ENCODE measurements at places on chromosomes 2 and 18.

GRCh38 chr2:24912523-24912922 is 7.5 kb downstream of the ADCY3 start:
- DNase-seq: no peak

DNA sequence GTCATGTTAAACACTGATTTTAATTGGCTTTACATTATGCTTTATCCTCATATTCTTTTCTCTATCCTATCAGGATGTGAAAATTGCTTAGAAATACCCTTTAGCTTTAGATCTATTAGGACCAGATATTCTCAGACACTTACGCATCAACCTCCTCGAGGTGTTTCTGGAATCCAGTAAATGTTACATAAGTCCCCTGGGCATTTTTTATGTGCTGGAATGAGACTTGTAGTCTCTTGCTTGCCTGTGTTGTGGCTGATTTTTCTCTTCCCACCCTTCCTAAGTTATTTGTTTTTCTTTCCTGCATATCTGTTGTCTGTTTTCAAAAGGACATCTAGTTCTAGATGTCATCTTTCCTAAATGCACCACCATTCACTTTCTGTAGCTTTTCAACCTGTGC is 197.1 kb downstream of the CCDC85A start:
- no peak for DNase-seq

DNA sequence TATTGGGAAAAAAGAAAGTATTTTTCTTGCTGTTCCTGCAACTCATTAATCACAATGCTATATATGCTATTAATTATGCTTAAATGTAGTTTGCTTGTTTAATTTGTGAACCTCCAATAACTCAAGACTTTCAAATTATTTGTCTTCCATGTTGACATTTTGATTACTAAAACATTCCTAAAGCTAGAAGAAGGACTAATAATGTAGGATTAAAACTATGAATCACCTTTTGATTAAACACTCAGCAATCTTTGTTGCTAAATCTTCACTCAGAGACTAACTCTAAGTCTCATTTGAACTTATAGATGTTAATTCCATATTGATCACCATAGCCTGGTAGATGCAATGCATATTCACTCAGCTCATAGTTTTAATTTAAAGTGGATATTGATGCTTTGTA is 524.6 kb upstream of the ZEB2 start:
- no peak for DNase-seq

DNA sequence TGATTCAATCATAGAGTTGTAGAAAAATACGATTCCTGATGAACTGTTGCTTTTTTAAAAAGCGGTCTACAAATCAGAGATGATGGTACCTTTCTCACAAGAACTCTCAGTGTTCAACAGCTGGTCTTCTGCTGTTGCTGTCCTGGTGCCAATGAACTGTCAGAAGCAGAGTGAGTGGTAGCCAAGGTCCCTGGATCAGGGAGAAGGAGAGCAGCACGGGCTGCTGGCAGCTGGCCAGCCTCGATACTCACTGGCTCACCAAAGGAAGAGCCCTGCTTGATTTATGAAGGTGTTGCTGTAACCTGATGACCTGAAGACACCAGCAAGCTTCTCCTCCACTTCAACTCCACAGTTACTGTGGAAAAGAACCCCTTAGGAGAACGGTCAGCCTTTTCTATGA is 300.8 kb upstream of the SOX11 start:
- DNase-seq: no peak

- no peak for DNase-seq
These were observed 120.7 kb upstream of the LMAN1 start for GRCh38 chr18:59479776-59480175.

DNA sequence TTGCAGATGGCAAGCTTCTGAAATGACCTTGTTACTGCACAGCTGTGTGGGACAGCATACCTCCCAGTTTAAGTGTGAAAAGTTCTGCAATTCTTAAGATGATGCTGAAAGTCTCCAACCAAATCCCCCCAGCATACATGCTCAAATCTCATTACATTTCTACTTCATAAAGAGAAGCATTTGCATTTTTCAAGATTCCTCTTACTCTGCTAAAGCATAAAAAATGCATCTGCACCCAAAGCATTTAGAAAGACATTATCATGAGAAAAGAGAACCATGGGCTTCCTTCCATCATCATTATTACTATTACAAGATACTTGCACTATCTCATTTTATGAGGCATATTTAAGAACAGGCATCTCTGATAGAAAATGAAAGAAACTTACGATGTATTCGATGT is 236.9 kb upstream of the REV1 start:
- no peak for DNase-seq

DNA sequence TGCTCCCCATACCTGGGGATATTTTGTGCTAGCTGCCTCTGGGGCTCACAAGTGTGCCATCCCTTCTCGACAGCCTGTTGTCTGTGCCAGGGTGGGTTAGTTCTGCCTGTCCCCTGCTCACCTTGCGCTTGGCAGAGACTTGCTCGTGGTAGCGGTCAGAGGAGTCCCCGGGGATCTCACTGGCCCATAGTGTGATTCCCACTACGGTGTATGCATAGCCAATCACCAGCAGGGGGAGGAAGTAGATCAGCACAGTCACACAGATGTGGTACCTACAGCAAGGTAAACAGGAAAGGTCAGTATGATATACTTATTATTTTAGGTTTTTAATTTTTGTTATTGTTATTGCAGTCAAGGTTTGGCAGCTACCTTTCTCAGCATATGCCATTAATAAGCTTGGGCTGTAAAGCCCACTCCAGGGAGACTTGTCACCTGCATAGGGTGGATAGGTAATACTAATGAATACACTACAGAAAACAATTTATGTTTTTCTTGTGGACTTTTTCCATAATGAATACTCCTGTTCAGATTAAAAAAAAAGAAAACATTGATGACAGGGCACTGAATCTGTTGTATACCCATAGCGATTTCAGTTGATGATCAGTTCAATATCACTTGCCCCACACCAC is 95.2 kb downstream of the POLE4 start:
- DNase-seq: peak; percentile 52

- no peak for DNase-seq
These were observed 83.7 kb upstream of the MBOAT2 start for GRCh38 chr2:9087121-9087681.

DNA sequence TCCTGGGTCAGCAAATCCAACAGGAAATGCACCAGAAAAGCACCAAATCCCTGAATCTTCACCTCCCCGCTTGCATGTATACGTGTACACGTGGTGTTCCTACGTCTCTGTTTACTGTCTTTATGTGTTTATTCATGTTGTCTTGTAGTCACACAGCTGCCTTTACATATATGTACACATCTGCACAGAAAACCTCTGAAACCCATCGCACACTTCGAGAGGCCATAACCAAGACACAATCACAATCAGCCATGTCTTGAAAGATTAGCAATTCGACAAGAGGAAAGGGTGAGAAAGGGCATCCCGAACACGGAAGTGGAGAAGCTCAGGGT is 98.1 kb downstream of the PLB1 start:
- no peak for DNase-seq

DNA sequence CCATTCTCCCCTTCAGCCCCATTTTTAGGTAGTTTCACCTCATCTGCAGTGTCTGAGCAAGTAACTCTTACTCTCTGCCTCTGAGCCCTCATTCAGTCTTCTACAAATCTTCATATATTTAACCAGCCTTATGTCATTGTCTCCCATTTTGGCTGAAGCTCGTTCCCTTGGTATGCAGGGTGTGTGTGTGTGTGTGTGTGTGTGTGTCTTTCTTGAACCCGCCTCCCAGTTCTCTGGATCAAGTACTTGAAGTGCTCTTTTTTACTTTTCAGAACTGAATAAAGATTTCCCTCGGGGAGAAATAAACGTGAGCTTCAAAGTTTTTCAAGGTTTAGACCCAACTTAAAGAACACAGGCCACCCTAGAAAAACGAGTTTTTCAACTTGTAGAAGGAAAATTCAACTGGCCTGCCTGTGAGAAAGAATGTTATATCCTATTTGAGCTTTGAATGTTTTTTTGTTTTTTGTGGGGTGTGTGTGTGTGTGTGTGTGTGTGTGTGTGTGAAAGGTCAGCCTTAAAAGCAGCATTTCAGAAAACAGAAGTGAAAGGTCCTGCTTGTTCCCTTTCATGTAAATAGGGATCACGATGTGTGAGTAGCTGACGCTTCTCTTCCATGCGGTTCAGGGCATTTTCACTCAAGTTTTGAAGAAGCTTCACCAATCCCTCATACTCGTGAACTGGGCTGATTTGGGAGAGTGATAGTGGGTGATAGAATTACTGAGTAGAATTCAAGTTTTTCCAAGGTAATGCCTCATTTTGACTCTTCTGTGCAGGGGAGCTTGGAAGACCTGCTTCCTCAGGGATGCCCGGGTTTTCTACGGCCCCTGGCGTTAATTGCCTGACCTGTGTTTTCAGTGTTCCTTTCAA is 50.6 kb upstream of the EML6 start:
- DNase-seq: peak; percentile 22

DNA sequence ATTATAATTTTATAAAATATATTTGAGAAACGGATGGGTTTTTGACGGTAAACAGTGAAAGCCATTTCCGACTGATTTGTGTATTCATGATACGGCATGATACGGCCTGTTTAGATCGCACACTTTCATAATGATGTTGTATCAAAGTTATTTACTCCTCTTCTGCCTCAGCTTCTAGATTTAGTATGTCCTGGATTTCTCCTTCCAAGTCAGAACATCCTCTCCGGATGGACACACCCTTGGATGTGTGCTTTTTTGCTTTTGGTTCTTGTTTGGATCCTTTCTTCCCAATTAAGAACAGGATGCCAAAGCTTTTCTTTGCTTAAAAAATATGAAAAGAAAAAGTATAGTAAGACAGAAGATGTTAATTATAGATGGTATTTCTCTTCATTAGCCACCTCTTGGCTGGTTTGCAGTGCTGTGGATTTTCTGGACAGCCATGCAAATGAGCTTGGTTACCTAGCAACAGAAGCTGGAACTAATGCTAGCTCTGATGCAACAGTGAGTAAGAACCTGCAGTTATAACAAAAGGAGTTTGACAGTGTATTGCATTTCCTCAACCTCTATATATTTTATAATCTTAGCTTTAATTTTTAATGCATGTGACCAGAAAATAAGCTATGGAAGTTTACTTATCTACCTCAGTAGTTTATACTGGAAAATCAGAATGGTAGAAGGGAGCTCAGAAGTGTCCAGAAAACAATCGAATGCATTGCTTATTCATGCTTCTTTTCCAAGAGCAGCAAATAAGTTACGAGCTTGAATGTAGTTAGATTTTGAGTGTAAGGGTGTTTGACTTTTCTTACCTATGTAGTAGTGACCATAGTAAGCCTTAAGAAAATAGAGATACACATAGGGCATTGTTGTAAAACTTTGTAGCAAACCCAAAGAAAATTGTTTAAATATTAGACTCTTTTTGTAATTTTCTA is 27.9 kb downstream of the RMND5A start:
- peak; percentile 41 for DNase-seq

- no peak for DNase-seq
These were observed 50.4 kb downstream of the ALMS1 start for GRCh38 chr2:73436019-73436418.

GRCh38 chr2:149064856-149065630 is 26.5 kb downstream of the LYPD6B start:
- DNase-seq: no peak
